Activated CD8-positive, alpha-beta memory T cell treated with anti-CD3 and anti-CD28 coated beads for 1 hour (primary cell): ENCODE measurements at places on chromosomes 12 and 14.

- DNase-seq = no peak
These were observed 403.8 kb downstream of the PCNX1 start for GRCh38 chr14:71311061-71311460.

DNA sequence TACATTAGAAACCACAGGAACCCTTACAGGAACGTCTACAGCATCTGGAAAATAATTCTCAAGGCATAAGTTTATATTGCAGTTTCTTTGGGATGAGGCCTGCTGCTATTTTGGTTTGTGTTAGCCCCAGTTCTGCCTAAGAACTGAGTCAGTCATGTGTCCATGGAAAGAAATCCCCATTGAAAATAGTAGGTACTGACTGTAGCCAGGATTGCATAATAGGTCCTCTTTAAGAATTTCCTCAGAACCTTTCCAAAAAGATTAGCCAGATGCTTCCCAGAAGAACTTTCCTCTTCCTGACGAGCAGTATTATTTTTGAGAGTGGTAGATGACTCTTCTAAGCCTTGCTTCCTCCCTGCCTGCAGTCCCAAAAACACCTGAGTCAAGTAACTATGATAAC is 52.6 kb downstream of the RASSF8 start:
- no peak for DNase-seq

GRCh38 chr12:122965321-122965751 is 927 bp downstream of the ABCB9 start:
- DNase-seq = no peak

DNA sequence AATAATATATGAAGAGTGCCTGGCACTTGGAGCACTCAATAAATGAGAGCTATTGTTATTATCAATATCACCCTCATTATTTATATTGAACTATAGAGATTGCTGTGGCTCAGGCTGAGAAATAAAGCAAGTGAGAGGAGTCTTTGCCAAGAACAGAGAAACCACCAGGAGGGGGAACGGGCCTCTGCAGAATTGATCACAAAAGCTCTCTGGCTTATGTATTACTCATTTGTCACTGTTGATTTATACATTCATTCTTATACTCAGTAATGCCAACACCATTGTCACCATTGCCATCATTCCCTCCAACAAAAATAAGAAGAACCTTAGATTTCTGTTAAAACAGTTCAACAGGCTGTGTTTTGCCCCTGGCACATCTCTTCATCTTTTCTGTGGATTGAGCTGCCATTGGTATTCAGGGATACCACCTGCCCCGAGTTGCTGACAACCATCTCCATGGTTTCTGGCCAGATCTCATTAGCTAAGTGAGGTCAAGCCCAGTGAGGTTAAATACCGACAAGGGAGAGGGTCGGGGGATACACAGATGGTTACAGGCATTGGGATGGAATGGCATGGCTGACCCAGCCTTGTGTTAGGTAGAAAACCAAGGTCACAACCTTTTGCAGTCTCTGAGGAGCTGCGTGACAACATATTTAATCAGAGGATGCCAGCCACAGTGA is 21.8 kb upstream of the PCNX1 start:
- DNase-seq = no peak

- peak; percentile 31 for DNase-seq
These were observed 21.4 kb upstream of the TMEM106C start for GRCh38 chr12:47941871-47942613.

- peak; percentile 63 for DNase-seq
These were observed 55.8 kb upstream of the VRK1 start for GRCh38 chr14:96741151-96741977.
